Psoas muscle (tissue), 8 donors: ENCODE measurements at places on chromosomes 7 and 10.

- no peak for DNase-seq
Observed at GRCh38 chr10:25024528-25024927, 8.1 kb downstream of the THNSL1 start.

GRCh38 chr7:23743226-23743625 is 33.2 kb downstream of the STK31 start:
- no peak for DNase-seq

DNA sequence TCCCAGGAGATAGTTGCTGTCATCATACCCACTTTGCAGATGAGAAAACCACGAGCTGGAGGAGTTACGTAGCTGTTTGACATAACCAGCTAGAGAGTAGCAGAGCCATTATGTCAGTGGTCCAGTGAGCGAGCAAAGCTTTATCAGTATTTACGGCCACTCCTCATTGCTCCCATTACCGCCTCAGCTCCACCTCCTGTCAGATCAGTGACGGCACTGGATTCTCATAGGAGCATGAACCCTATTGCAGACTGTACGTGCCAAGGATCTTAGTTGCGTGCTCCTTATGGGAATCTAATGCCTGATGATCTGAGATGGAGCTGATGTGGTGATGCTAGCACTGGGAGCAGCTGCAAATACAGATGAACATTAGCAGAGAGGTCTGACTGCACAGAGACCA is 9.2 kb upstream of the SFMBT2 start:
- DNase-seq = no peak

DNA sequence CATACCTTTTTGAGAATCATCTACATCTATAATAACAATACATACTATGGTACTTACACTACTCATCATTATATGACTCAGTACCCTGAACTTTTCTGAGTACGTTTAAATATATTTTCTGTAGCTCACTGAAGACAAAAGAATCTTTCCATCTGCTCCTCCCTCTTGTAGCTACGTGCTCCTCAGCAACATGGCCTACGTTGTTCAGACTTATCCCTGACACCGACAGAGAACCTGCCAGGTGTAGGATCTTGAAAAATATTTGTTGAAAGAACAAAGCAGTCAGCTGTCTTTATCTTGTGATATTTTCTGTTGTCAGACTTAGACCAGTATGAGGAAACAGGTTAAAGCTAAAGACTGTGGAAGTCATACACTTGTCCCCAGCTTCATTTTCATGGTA is 356.0 kb upstream of the MYO3A start:
- DNase-seq = no peak

DNA sequence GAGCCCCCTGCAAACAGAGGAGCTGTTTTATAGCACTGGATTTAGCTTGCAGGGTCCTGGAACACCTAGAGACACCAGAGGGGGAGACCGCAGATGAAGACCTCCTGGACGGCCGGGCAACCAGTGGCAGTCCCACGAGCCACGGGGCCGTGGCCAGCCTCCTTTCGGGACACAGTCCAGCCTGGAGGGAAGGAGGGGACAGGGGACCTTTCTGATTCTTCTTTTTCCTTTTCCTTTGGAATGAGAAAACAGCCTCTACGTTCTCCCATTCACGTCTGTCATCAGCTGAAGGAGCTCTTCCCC is 35.4 kb upstream of the FAM20C start:
- DNase-seq = peak; percentile 22

DNA sequence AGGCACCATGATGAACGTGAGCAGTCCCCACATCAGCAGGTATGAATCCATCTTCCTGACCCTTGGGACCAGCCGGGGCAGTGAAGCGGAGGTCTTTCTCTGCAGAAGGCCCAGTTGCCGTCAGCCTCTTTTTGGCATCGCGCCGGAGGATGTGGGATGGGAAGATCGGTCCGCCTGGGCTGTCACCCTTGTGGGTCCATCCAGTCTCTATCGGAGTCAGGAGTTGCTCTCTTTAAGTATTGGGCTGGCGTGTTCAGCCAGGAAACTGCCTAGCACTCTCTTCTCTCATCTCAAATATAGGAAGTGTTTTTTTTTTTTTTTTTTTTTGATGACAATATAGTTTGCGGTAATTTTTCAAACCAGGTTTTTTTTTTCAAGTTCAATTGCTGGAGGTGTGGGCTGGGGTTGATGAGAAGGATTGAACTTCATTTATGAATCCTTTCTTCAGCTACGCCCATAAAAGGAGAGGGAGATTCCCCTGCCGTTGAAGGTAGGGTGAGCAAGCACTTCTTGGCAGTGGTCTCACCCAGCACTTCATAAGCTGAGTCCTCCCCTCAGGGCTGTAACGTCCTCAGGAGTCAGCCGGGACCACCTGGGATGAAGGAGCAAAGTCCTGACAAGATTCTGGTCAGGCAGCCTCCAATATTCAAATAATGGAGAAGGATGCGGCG is at the start of gene IL2RA:
IL2RA (minus strand) TSS at position 267 of the 671 bp plus-strand sequence; CDS start at position 51, 216 bp downstream.
- DNase-seq = no peak

DNA sequence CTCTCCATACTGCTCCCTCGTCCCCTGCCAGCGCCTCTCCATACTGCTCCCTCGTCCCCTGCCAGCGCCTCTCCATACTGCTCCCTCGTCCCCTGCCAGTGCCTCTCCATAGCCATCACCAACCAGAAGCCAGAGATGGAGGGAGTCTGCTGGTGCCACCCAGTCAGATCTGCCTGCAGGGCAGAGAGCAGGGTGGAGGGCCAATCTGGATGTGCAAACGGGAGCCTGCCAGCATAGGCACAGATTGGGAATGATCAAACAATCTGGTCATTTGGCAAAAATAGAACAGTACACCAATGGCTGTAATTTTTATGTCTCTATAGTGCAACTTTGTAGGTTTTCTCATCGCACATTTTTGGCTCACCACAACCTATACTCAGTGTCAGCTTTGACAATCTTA is 76.9 kb upstream of the LRRC4 start:
- no peak for DNase-seq

- no peak for DNase-seq
Observed at GRCh38 chr10:97464226-97464625, 18.3 kb downstream of the ZDHHC16 start.

GRCh38 chr7:135704074-135704473 is 23.9 kb downstream of the SLC13A4 start:
- no peak for DNase-seq

- DNase-seq = no peak
Observed at GRCh38 chr7:98877692-98878364, 504 bp upstream of the TRRAP start.

GRCh38 chr7:88681682-88682081 is 77.8 kb upstream of the ZNF804B start:
- DNase-seq = no peak
